Stomach (tissue), 19 donors: ENCODE measurements at places on chromosomes 11 and 22. TPM values are rescaled to one million over a fixed set of nuclear protein-coding genes. Genes with fewer than 3 reads are reported as not detected.

GRCh38 chr22:48700566-48701295, 1126.9 kb downstream of the BRD1 start:
- no peaks in the 10 kb centered on the region for H3K27me3 ChIP-seq
- no peak overlapping the region for H3K4me3 ChIP-seq
- no peaks in the 10 kb centered on the region for H3K36me3 ChIP-seq
- no peak overlapping the region for H3K27ac ChIP-seq

OR52L1 gene
- total RNA-seq, result not detected

DNA sequence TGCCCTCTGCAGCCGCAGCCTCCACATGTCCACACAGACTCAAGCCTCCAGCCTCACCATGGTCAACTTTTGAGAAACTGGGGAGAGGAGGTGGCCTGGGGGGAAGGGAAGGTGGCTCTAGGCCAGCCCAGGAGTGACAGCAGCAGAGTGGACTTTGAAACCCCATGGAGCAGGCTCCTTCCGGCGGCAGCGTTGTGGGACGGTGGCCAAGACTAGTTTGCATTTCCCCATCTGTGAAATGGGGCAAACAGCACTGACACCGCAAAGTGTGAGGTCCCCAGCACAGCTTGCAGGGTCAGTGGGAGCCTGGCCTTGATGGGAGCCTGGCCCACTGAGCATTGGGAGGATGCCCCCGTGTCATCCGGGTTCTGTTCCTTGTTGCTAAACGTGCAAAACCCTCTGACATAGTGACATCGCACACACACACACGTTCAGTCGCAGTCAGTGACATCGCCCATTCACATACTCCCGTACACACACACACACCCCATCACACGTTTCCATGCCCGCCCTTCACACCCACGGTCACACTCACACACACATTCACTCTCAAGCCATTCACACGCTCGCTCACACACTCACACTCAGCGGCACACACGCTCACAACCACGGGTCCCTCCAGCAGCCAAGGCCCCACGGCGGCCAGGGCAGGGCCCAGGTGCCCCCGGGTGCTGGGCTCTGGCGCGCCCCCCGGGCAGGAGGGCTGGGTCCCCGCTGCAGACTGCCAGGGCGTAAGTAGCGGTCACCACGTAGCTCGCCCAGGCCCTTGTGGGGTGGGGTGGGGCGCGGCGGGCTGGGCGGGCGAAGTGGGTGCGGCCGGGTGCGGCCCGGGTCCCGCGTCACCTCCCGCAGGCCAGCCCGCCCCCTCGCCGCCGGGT, 585 bp downstream of the CYB5R3 start:
- peak overlapping the region; percentile 92 for H3K4me3 ChIP-seq
- H3K27ac ChIP-seq, result peak overlapping the region; percentile 96
- H3K36me3 ChIP-seq, result no peaks in the 10 kb centered on the region
- no peaks in the 10 kb centered on the region for H3K27me3 ChIP-seq

DNA sequence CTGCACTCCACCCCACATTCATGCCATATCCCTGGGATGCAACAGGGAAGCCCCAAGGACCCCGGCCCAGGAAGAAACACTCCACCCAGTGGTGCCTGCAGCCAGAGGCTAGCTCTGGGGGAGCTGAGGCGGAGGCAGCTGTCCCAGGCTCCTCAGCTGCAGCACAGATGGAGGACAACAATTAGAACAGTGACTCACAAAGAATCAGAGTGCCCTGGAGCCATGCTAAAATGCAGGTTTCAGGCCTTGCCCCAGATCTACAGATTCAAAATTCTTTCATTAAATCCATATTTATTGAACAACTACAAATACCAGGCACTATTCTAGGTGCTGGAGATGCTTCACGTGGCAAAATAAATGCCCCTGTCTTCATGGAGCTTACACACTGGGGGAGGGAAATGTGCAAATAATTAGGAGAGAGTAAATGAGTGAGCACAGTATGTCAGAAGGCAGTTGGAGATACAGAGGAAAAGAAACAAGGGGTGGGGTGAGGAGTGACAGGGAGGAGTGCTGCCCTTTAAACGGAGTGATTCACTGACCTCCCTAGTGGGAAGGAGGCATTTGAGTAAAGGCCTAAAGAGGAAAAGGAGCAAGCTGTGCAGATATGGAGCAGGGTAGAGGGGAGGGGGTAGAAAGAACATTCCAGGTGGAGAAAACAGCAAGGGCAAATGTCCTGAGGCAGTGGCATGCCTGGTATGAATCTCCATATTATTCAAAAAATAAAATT, 73.3 kb upstream of the CSNK2A3 start:
- H3K27ac ChIP-seq, result peak overlapping the region; percentile 38
- no peak overlapping the region for H3K4me3 ChIP-seq
- H3K36me3 ChIP-seq, result no peaks in the 10 kb centered on the region
- H3K27me3 ChIP-seq, result no peaks in the 10 kb centered on the region

DNA sequence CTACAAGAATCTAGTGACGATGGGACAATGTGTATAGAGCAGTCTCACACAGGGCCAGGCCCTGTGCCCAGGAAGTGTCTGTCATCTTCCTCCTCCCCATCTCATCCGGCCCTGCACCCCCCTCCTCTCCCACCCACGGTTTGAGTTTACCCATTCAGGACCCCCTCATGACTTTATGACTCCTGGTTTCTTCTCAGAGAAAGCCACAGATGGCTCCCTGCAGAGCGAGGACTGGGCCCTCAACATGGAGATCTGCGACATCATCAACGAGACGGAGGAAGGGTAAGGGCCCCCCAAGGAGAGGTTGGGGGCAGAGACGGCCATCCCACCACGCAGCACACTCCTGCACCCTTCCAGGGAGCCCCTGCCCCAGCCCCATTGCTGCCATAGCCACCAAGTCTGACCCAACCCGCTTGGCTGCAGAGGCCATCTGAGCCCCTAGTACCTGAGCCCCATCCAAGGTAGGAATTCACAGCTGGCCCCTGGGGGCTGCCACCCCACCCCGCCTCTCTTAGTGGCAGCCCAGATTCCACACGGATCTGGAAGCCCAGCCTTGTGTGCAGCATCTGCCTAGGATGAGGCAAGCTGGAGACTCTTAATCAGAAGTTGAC, 18.1 kb downstream of the TOM1 start:
- H3K27me3 ChIP-seq, result no peaks in the 10 kb centered on the region
- H3K36me3 ChIP-seq, result peaks cover 54% of the 10 kb centered on the region
- H3K4me3 ChIP-seq, result no peak overlapping the region
- no peak for DNase-seq
- peaks cover 39% of the 10 kb centered on the region for H3K4me1 ChIP-seq

DNA sequence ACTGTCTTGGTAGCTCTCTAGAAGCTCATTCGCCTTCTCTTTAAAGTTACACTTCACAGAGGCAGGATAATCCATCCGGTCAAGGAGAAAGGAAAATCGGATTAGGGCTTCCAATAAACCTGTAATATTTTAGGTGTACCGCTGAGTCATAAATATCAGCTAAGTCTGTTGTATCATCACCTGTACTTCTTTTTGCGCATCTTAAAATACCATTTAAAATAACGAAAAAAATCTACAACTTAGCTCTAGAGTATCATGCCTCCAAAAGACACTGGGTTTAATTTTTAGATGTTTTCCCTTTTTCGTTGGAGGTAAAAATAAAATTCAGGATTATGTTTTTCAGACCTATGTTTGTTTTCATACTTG, 41.5 kb upstream of the INCENP start:
- no peak overlapping the region for H3K4me3 ChIP-seq
- no peak for DNase-seq
- no peaks in the 10 kb centered on the region for H3K4me1 ChIP-seq
- H3K27ac ChIP-seq, result no peak overlapping the region
